CD4-positive, CD25-positive, alpha-beta regulatory T cell (primary cell): ENCODE measurements at places on chromosomes 6 and 20. TPM values are rescaled to one million over a fixed set of nuclear protein-coding genes. Genes with fewer than 3 reads are reported as not detected.
A peak's percentile ranks its signal among the peaks of the same experiment; 100 is the strongest.

- H3K27ac ChIP-seq: no peak overlapping the region
- no peaks in the 10 kb centered on the region for H3K36me3 ChIP-seq
- no peaks in the 10 kb centered on the region for H3K4me1 ChIP-seq
- no peak overlapping the region for H3K4me3 ChIP-seq
- H3K27me3 ChIP-seq: peaks cover 4% of the 10 kb centered on the region
- no peak for DNase-seq
These were observed 255.1 kb upstream of the KCNG1 start for GRCh38 chr20:51277961-51278360.

- peaks cover 49% of the 10 kb centered on the region for H3K4me1 ChIP-seq
- peak overlapping the region; percentile 95 for H3K4me3 ChIP-seq
- DNase-seq: peak; percentile 71
- no peaks in the 10 kb centered on the region for H3K27me3 ChIP-seq
- peaks cover 10% of the 10 kb centered on the region for H3K36me3 ChIP-seq
These were observed 2.7 kb upstream of the EEF1A1 start for GRCh38 chr6:73523434-73524123.

DNA sequence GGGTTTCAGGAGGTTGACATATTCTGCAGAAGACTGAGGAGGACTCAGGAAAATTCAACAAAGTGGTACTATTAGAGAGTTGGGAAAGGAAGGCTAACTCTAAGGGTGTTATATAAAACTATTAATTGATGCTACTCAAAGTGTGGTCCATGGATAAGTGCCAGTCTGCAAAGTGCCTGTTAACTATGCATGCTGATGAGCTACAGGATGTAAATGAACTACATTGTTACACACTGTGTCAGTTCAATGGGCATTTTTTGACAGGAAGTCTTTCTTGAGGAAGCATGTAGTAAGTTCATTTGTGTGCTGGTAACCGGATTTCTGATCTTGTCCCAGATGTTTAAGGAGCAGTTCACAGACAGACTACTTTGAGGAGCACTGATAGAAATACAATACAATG lies 75.6 kb downstream of the KLHL32 start:
- no peak for DNase-seq
- no peak overlapping the region for H3K27ac ChIP-seq
- no peaks in the 10 kb centered on the region for H3K4me1 ChIP-seq
- no peak overlapping the region for H3K4me3 ChIP-seq
- no peaks in the 10 kb centered on the region for H3K27me3 ChIP-seq

GRCh38 chr6:149901444-149902140 lies 3.7 kb upstream of the RAET1E start:
- no peaks in the 10 kb centered on the region for H3K36me3 ChIP-seq
- no peaks in the 10 kb centered on the region for H3K4me1 ChIP-seq
- H3K27ac ChIP-seq: no peak overlapping the region
- DNase-seq: no peak
- peaks cover 3% of the 10 kb centered on the region for H3K27me3 ChIP-seq

GRCh38 chr6:65546894-65547293 lies 160.1 kb downstream of the EYS start:
- no peaks in the 10 kb centered on the region for H3K4me1 ChIP-seq
- H3K36me3 ChIP-seq: no peaks in the 10 kb centered on the region
- DNase-seq: no peak
- H3K27me3 ChIP-seq: no peaks in the 10 kb centered on the region

The GRM1 gene
- not detected for total RNA-seq

The RAET1L gene
- not detected for total RNA-seq

The EEF1A1 gene
- 10,044 TPM for total RNA-seq

The RAD21L1 gene
- not detected for total RNA-seq

The FRMD1 gene
- total RNA-seq: not detected

The SAMD5 gene
- not detected for total RNA-seq

DNA sequence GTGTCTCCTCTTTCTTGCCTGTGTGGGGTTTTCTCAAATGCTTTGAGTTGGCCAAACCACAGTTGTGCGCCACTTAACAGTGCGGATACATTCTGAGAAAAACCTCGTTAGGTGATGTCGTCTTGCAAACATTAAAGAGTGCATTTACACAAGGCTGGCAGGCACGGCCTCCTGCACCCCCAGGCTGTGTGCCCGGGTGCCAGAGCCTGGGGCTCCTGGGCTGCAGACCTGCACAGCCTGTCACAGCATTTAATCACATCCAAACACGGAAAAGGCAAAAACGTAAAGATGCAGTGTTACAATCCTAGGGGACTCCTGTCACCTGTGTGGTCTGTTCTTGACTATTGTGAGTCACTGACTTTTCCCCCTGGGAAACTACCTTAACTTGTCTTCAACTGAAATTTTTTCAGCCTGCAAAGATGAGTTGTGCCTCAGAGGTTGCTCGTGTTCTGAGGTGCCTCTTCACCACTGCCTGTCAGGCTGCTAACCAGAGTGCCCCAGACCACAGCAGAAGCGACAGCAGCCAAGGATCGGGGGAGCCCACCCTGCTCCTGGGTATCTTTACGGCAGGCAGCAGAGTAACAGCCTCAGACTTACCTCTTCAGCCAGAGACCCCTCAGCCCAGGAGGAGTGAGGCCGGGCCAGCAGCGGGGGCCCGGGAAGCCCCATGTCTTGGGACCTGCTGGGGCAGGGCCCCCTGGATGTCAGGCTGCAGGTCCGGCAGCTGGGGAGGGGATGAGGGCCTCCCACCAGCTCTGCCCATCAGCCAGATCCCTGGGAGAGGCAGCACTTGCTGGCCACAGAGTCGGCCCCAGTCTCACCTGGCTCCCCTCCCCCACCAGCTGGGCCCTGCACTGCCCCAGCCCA lies 683 bp upstream of the C20orf204 start:
- peaks cover 24% of the 10 kb centered on the region for H3K36me3 ChIP-seq
- DNase-seq: no peak
- peak overlapping the region; percentile 1 for H3K4me3 ChIP-seq
- peak overlapping the region; percentile 54 for H3K27ac ChIP-seq
- peaks cover 61% of the 10 kb centered on the region for H3K4me1 ChIP-seq

- no peaks in the 10 kb centered on the region for H3K4me1 ChIP-seq
- H3K27me3 ChIP-seq: no peaks in the 10 kb centered on the region
- no peaks in the 10 kb centered on the region for H3K36me3 ChIP-seq
- H3K4me3 ChIP-seq: no peak overlapping the region
- DNase-seq: no peak
These were observed 128.9 kb downstream of the TMEM200A start for GRCh38 chr6:130494729-130495128.

DNA sequence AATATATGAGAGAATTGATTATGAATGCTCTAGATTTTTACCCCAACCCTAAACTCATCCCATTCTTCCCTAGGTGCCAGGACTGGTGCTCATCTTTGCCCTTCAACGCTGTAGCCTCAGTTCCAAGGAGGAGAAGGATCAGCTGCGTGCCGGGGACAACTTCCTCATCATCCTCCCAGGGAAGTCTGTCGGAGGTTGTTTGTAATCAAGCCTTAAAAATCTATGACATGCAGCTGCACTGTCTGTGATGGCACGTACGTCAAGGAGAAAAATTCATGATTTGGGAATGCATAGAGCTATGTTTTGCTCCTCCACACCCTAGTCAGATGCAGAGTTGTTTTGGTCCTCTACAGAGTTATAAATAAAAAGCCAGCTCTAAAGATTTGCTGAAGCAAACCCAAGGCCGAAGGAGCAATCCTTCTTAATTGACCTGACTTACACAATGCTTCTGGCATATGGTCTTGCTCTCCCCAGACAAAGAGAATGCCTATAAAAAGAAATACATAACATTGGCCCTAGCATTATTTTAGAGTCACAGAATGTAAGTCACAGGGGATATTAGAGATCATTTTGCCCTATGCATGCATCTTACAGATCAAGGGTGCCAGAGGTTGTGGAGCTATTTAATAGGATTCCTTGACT lies 244.2 kb downstream of the HIVEP2 start:
- no peaks in the 10 kb centered on the region for H3K27me3 ChIP-seq
- H3K4me1 ChIP-seq: no peaks in the 10 kb centered on the region
- no peak overlapping the region for H3K4me3 ChIP-seq
- H3K27ac ChIP-seq: no peak overlapping the region
- DNase-seq: no peak

DNA sequence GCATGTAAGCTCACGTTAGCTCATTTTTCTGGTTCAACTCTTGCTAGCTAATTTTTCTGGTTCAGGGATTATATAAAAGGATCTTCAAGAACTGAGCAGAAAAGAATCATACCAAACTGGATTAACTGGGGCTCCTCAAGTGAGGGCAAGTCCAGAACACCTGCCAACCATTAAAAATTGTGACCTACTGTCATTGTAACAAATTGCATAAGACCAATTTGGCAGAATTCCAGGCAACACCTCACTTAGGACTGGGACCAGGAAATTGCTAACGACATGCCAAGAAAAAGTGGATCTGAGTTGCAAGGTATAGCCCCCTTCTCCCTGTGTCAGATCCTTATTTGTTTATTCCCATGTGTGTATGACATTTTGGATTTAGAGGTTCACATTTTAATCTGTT lies 216.6 kb downstream of the HIVEP2 start:
- no peaks in the 10 kb centered on the region for H3K4me1 ChIP-seq
- peaks cover 5% of the 10 kb centered on the region for H3K27me3 ChIP-seq
- H3K36me3 ChIP-seq: no peaks in the 10 kb centered on the region
- no peak for DNase-seq
- no peak overlapping the region for H3K4me3 ChIP-seq
- H3K27ac ChIP-seq: no peak overlapping the region

DNA sequence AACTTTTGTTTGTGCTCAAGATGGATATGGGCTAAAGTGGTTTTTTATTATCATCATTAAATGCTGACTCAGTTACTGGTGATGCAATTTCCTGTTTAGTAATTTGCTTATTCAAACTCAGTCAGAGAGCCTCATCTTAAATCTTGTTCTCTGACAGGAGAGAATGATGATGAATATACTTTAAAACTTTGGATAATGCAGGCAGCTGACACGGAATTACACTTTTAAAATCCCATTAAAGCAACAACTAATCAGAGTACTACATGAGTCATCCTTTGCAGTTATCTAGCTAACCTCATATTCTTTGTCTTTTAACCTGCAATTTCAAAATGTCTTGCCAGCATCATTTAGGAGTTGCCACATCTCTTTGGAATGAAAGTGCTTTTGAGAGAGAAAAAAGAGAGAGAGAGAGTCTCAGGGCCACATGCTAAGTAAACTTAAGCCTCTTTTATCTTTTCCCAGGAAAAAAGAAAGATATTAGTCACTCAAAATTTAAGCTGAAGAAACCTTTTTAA lies 9.2 kb upstream of the C6orf141 start:
- H3K4me1 ChIP-seq: no peaks in the 10 kb centered on the region
- no peaks in the 10 kb centered on the region for H3K36me3 ChIP-seq
- no peak for DNase-seq

The B3GALT4 gene
- 17.5 TPM for total RNA-seq

The CD24 gene
- 0.17 TPM for total RNA-seq

GRCh38 chr6:99276747-99277146 lies 72.7 kb downstream of the FAXC start:
- no peaks in the 10 kb centered on the region for H3K4me1 ChIP-seq
- H3K4me3 ChIP-seq: no peak overlapping the region
- DNase-seq: no peak
- H3K36me3 ChIP-seq: no peaks in the 10 kb centered on the region

GRCh38 chr6:77026341-77026740 lies 436.9 kb downstream of the HTR1B start:
- DNase-seq: no peak
- no peaks in the 10 kb centered on the region for H3K4me1 ChIP-seq
- H3K27me3 ChIP-seq: no peaks in the 10 kb centered on the region
- no peaks in the 10 kb centered on the region for H3K36me3 ChIP-seq
- H3K27ac ChIP-seq: no peak overlapping the region

The IRAK1BP1 gene
- 1.1 TPM for total RNA-seq

The SCRT2 gene
- total RNA-seq: not detected

GRCh38 chr6:128070406-128070805 lies 169.5 kb upstream of the THEMIS start:
- no peaks in the 10 kb centered on the region for H3K27me3 ChIP-seq
- DNase-seq: no peak
- H3K36me3 ChIP-seq: no peaks in the 10 kb centered on the region
- H3K27ac ChIP-seq: no peak overlapping the region
- no peaks in the 10 kb centered on the region for H3K4me1 ChIP-seq

DNA sequence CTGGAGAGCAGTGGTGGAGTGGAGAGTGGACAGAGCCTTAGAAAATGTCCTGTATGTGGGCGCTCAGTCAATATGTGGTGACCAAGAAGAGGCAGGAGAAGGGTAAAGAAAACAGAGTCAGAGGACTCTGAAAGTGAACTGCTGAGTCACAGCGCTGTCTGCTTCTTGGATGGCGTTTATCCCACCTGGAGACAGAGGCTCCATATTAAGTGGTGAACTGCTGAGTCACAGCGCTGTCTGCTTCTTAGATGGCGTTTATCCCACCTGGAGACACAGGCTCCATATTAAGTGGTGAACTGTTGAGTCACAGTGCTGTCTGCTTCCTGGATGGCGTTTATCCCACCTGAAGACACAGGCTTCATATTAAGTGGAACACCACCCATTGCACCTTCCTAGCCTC lies 119.3 kb upstream of the RALGAPA2 start:
- H3K27ac ChIP-seq: no peak overlapping the region
- no peaks in the 10 kb centered on the region for H3K4me1 ChIP-seq
- DNase-seq: no peak
- H3K27me3 ChIP-seq: no peaks in the 10 kb centered on the region
- no peaks in the 10 kb centered on the region for H3K36me3 ChIP-seq
- no peak overlapping the region for H3K4me3 ChIP-seq
